Stimulated activated CD8-positive, alpha-beta memory T cell treated with anti-CD3 and anti-CD28 coated beads, Interleukin-2, amount 100 ng/mL, for 1 hour (primary cell): ENCODE measurements at places on chromosomes 7 and 10.

DNA sequence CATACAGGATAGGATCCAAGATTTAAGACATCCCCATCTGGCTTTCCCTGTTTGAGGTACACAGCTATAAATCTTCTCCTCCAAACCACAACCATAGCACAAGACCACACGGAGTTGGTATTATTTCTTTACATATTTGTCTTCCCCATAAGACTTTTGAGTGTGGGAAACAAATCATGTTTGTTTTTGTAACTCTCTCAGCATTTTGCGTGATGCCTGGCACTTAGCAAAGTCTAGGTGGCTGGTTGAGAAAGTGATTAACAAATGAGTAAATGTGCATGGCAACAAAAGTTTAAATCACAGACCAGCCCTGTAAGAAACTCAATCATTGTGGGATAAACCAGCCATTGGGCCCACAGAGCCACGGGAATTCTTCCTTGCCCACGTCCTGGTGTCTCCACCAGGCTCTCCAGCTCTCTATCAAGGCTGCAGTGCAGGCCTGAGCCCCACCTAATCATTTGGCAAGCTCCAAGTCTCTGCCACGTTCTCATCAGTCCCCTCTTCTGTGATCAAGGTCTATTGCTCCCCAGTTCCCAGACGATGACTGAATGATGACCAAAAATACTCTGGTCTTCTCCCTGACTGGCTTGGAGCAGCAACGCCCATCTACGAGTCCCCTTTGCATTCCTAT, 317.8 kb downstream of the TNS3 start:
- DNase-seq: no peak

GRCh38 chr7:159005618-159006017, 139.0 kb downstream of the VIPR2 start:
- no peak for DNase-seq

- DNase-seq: no peak
Observed at GRCh38 chr10:92291921-92292845, 1.2 kb downstream of the MARCHF5 start.

DNA sequence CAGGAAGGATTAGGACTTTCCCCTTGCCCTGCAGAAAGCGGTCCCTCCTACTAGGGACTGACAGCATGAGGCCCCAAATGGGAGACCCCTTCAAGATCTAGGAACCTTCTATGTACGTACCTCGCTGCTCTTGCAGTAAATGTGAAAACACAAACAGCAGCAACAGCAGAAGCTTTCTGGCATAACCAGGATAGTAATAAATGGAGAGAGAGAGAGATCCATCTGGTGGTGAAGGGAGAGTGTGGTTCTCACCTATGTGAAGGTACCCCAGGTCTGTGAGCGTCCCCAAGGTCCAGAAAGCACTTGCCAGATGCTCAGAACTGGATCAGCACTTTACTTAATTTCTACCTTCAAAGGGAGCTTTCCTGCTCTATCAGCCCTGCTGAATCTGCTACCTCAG, 592.7 kb downstream of the PARD3 start:
- DNase-seq: no peak

DNA sequence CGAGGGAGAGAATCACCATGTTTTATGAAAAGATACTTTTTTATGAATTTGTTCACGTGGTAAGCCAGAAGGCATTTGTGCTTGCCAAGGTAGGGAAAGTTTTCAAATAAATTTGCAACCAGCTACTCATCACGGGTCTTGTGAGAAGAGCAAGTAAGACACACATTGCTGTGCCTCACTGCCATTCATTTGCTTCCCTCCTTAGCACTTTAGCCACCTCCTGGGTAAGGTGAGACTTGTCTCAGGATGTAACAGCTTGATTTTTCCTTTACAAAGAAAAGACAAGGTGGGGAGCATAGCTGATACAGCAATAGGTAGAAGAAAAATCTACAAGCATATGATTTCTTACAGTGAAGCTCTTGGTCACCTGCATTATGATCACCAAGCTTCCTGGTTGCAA, 342.4 kb upstream of the GRM3 start:
- DNase-seq: no peak

GRCh38 chr10:90417476-90418210, 440.2 kb downstream of the HTR7 start:
- no peak for DNase-seq

DNA sequence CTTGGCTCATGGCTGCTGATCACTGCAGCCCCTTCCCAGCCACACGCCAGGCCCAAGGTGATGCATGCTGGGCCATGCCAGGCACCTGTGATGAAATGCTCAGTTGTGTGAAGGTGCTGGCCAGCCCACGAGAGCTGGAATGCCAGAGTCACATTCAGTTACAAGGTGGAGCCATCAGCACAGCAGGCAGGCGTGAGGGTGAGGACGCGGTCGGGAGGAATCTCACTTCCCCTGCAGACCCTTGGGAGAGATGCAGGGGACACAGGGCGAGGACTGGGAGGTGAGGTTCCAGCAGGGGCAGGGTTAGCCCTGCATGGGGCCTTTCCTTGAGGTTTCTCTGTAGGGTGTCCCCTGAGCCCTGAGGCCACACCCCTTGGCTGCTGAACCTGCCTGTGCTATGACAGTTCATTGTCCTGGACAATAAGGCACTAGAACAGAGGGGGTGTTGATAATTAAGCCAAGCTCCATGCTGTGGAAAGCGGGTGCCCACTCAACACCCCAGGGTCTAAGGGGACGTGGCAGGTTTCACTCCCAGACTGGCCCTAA, 82.4 kb downstream of the ADARB2 start:
- no peak for DNase-seq

DNA sequence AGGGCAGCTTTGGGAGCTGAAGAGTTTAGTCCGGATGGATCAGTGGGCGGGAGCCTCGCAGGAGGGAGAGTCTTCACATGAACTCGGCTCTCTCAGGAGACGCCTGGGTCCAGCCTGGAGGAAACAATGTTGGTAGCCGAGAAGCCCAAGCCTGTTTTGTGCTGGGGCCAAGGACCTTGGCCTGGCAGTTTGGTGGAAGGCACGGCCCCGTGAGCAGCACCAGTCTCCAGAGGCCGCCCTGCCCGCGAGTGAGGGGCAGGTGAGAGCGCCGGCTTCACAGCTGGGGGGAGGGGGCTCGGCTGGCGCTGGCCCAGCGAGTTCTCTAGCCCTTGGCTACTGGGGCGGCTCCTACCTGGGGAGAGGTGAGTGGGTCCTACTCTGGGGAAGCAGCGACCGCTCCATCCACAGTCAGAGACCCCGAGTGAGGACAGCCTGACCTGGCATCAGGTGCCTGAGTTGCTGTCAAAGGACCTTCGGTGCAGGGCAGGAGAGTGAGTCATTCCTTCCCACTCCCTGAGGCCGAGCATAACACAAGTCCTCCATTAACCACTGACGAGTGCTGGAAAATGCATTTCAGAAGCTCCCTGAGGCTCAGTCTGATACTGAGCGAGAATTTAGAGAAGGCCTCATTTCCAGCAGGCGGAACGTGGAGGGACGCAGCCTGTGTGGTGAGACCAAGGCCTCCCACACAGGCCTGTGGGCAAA, 89.3 kb upstream of the DIP2C start:
- DNase-seq: no peak

- no peak for DNase-seq
Observed at GRCh38 chr10:97647556-97647955, 7.1 kb downstream of the PI4K2A start.

- DNase-seq: no peak
Observed at GRCh38 chr10:22701132-22701826, 13.1 kb downstream of the PIP4K2A start.

DNA sequence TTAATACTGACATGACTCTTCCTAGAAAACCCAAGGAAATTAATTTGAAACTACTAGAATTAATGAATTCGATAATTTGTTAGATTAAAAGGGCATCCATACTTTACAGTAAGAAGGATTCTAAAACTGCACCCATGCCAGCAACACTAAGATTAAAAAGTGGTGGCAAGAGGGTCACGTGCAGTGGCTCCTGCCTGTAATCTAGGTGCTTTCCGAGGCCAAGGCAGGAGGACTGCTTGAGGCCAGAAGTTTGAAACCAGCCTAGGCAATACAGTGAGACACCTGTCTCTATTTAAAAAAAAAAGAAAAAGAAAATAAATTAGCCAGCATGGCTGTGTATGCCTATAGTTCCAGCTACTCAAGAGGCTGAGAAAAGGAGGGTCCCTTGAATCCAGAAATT, 58.2 kb downstream of the SRPK2 start:
- DNase-seq: no peak

- DNase-seq: no peak
Observed at GRCh38 chr7:69422574-69422985, 175.7 kb upstream of the AUTS2 start.

GRCh38 chr10:7886056-7886455, 67.8 kb downstream of the TAF3 start:
- DNase-seq: no peak

- no peak for DNase-seq
Observed at GRCh38 chr7:22613496-22613895, 113.5 kb upstream of the IL6 start.

GRCh38 chr10:14904316-14904732, 25.7 kb downstream of the SUV39H2 start:
- DNase-seq: no peak

DNA sequence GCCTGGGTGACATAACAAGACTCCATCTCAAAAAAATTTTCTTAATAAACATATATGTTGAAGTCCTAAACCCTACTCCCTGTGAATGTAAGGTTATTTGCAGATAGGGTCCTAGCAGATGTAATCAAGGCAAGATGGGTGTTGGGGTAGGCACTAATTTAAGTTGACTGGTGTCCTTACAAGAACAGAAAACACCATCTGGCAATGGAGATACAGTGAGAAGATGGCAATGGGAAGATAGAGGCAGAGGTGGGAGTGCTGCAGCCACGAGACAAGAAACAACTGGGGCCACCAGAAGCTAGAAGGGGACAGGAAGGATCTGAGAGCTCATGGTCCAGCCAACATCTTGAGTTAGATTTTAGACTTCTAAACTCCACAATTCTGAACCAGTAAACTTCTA, 606.4 kb downstream of the CNTNAP2 start:
- no peak for DNase-seq

DNA sequence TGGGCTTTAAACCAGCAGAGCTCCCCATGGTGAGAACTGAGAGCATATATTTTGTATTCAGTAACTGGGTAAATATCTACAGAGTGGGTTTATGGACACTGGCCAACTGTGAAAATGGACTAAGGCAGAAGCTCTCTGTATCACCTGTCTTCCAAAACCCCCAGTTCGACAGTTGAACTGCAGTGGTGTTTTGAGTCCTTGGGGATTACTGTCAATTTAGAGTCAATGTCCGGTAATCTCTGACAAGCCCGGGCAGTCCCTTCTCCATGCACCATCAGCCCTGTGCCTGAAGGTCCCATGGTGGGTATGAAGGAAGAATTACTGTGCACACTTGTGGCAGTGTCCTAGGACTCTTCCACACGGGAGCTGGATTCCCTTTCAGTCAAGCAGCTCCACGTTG, 235.0 kb downstream of the CCSER2 start:
- DNase-seq: no peak

DNA sequence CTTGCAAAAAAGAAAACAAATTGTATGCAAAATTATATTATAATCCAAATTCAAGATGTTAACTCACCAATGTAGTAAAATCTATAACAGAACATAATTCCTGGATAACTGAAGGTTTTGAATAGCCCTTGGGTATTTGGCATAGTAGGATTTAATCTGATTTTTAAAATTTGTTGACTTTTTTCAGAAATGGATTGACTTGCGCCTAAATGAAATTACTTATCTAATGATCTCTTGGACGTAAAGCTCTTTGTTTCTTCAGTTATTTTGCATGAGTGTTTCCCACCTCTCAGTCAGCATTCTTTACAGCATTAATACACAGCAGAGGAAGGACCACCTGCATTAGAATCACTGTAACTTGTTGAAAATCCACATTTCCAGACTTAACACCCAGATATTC, 169.6 kb downstream of the SEPTIN7 start:
- DNase-seq: no peak

DNA sequence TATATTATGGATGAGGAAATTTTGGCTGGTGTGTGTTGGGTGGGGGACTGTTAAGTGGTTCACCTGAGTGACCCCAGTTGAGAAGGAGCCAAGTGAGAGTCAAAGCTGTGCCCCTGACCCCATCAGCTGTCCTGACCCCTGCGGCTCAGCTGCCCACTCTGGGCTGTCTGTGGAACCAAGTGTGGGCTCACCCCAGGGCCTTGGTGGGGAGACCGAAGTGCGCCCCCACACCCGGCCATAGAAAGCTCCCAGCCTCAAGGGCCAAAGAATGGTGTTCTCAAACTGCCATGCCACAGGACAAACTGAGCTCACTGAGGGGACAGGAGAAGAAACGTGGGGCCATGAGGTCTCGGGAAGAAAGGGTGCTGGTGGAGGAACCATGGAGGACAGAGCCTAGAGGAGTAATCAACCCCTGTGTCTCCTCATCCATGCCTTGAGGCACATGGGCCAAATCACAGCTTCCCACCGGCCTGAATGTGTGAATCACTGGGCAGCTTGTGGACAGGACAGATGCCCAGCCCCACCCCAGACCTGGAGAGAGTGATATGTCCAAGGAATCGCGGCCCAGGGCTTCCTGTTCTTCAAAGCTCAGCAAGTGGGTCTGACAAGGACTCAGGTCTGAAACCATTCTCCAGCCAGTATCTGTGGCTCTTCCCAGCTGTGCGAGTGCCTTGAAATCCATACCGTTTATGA, 86.2 kb upstream of the CACUL1 start:
- DNase-seq: no peak

GRCh38 chr10:129042776-129043595, 424.1 kb upstream of the MGMT start:
- DNase-seq: no peak

- DNase-seq: no peak
Observed at GRCh38 chr10:111600772-111601171, 523.9 kb downstream of the ADRA2A start.

GRCh38 chr7:102473271-102473991, 5.3 kb downstream of the POLR2J start:
- no peak for DNase-seq

- no peak for DNase-seq
Observed at GRCh38 chr10:124345521-124345920, 73.2 kb downstream of the OAT start.

DNA sequence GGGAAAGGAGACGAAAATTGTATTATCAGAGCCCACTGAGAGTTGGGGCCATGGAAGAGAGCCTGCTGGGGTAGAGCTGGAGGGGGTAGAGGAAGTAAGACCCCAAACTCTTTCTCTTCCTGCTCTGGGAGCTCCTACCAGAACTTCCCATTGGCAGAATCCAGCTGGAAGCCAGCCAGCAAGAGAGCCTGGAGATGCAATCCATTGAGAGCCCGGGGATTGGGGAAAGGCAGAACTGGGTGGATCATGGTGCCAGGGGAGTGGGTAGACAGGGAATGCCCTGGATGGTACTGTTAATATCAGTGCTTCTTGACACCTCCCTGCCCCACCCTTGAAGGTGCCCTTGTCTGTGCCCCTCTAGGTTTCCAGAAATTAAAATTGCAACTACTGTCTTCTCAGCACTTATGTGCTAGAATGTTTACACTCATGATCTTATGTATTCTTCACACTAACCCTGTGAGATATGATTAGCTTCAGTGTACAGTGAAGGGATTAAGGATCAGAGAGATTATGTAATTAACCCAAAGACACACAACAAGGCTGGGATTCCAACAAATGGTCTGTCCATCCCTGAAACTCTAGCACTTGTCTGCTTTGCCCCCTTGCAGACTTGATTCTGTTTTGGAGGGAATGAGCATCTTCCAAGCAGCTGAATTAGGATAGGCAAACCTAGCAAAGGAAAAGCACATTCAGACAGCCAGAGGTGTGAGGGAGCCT, 154.1 kb downstream of the C10orf105 start:
- DNase-seq: no peak

- no peak for DNase-seq
Observed at GRCh38 chr7:156950381-156950858, 908 bp downstream of the NOM1 start.

- DNase-seq: no peak
Observed at GRCh38 chr10:103281753-103282152, 4.8 kb downstream of the INA start.
